ENCODE measurements at places on chromosomes 6 and 20.

- no peak for DNase-seq
Observed at GRCh38 chr20:36756496-36756895, 10.6 kb upstream of the NDRG3 start.

GRCh38 chr6:137715589-137716045, 151.4 kb upstream of the TNFAIP3 start:
- DNase-seq = no peak

DNA sequence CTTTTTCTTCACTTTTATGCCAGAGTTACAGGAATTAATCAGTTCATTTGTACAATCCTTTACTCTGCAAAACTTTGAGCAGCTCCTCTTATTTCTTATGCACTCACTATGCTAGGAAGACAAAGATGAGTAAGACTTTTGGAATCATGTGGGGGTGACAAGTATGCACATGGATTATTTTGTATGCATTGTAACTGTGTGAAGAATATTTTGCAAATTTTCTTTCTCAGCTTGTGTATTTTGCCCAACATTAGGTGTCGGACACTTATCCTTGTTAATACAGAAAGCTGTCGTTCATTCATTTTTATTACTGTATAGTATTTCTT, 88.6 kb downstream of the PPP1R14C start:
- DNase-seq = no peak

DNA sequence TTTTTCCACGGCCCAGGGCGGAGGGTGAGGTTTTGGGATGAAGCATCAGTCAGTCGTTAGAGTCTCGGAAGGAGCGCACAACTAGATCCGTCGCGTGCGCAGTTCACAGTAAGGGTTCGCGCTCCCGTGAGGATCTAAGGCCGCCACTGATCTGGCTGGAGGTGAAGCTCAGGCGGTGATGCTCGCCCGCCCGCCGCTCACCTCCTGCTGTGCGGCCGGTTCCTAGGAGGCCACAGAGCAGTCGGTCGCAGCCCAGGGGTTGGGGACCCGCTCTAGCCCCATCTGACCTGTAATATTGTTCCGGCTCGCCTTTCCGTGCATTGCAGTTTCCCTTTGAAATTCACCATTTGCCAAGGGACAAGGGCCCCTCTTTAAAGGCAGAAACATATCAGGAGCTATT, 244.7 kb downstream of the TFAP2C start:
- no peak for DNase-seq

GRCh38 chr20:57677584-57677982, 32.2 kb downstream of the PMEPA1 start:
- no peak for DNase-seq

GRCh38 chr20:17747431-17747846, 47.7 kb downstream of the BANF2 start:
- DNase-seq = no peak

DNA sequence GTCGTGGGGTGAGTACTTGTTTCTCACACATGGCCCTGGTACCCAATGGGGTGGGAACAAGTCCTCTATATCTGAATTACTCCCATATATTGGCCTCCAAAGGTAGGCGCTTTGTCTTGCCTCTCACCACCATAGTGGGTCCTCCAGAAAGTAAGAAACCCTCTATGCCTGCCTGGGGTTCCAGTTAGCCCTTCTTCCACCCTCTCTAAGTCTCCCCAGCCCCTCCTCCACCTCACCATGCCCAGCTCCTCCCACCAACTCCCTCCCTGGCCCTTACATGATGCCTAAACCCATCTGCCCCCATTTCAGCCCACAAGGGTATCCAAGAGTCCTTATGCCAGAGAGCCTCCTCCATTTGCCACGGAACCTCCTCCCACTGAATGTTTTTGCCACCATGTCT, 884 bp downstream of the TSPO2 start:
- no peak for DNase-seq

DNA sequence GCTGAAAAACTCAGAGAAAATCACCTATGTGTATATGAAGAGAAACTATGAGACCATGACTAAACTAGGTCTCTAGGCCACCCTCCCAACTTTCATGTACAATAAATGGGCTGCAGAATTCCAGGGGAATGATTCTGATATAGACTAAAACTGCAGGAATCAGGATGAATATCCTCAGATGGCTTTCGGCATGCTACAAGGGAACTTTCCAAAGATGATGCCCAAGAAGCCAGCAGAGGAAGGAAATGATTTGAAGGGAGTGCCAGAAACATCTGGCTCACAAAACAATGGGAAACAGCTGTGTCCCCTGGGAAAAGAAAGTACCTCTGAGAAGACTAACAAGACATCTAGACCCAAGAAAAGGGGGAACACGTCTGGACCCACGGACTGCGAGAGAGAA, 41.1 kb downstream of the PLN start:
- no peak for DNase-seq
